ENCODE measurements at places on chromosomes 16 and 17. TPM values are rescaled to one million over a fixed set of nuclear protein-coding genes. Genes with fewer than 3 reads are reported as not detected.

DNA sequence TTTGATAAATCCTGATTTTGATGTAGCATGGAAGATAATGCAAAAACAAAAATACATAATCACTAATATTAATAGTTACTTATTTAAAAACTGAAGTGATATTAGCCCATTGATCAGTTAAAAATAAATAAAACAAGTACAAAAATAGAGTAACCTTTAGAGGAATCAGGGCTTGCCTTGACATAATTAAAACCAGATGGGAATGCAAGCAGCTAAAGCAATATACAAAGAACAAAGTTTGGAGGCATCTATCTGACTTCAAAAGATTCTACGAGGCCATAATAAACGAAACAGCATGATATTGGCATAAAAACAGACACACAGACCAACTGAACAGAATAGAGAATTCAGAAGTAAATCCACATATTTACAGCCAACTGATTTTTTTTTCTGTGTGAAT lies 15.0 kb upstream of the HEATR3 start:
- no peaks in the 10 kb centered on the region for H3K27me3 ChIP-seq
- no peak overlapping the region for H3K4me3 ChIP-seq
- H3K27ac ChIP-seq, result no peak overlapping the region

Gene SSTR5
- 14.4 TPM for total RNA-seq

DNA sequence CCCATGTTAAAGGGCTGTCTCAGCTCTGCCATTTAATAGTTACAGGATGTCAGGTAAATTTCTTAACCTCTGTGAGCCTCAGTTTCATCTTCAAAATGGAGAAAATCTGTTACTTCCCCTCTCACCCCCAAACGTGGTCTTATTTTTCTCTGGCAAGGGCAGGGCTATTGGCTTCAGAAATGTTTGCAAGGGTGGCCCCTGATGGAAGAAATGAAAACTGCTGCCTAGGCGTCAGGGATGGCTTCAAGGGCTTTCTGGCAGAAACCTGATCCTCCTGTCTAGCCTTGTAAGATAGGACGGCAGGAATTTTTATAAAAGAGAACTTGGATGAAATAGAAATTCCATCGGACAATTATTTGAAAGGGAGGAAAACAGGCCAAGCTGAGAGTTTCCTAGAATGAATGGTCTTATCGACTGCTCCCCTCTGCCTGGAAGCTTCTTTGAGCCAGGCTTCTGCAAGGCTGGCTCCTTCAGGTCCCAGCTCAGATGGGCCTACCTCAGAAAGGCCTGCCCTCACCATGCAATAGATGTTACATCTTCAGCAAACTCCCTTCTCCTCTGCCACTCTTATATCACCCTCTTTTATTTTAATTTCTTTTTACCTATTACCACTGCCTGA lies 43.0 kb upstream of the TANGO6 start:
- H3K27ac ChIP-seq, result no peak overlapping the region
- no peaks in the 10 kb centered on the region for H3K36me3 ChIP-seq
- no peak overlapping the region for H3K4me3 ChIP-seq
- DNase-seq, result peak; percentile 78
- no peaks in the 10 kb centered on the region for H3K27me3 ChIP-seq

GRCh38 chr16:31427441-31428278 lies 500 bp downstream of the COX6A2 start:
- peak overlapping the region; percentile 49 for H3K4me3 ChIP-seq
- DNase-seq, result peak; percentile 64
- H3K27me3 ChIP-seq, result no peaks in the 10 kb centered on the region
- H3K4me1 ChIP-seq, result peaks cover 5% of the 10 kb centered on the region
- no peak overlapping the region for H3K27ac ChIP-seq

DNA sequence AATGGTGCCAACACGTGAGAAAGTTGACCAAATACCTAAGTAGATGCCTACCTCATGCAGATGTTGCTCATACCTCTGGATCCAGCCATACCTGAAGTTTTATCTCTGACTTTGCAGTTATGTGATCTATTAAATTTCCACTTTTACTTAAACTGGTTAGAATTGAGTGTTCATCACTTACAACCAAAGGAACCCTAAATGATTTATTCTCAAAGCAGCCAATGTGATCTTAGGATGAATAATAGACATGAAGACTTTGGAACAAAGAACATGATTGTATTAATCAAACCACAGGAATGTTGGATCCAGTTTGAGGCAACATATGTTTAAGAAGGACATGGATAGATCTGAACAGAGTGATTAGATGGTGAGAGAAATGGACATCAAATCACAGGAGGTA lies 68.7 kb downstream of the IRX6 start:
- no peak for DNase-seq
- H3K27me3 ChIP-seq, result peaks cover 6% of the 10 kb centered on the region
- no peaks in the 10 kb centered on the region for H3K36me3 ChIP-seq
- no peak overlapping the region for H3K4me3 ChIP-seq
- no peak overlapping the region for H3K27ac ChIP-seq
